ENCODE measurements at places on chromosomes 5 and 9.

DNA sequence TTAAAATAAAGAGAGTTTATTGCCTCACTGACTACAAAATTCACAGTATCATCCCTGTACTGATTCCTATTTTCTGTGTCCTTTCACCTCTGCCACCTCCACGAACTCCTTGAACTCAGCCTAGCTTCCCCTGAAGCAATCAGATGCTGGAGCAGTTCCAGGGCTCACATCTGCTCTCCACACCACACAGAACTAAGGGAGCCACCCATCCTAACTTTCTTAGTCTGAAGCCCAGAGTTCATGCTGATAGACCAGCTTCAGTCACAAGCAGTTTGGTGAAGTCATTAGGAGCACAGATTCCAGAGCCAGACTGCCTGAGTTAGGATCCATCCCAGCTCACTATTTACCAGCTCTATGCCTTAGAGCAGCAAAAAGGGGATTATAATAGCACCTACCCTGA lies 15.6 kb upstream of the EPB41L4A start:
- DNase-seq, result no peak

- DNase-seq, result peak; percentile 64
Observed at GRCh38 chr5:145825751-145826180, 9.4 kb downstream of the PRELID2 start.

GRCh38 chr9:36056896-36057295 lies 20.2 kb downstream of the RECK start:
- DNase-seq, result no peak

DNA sequence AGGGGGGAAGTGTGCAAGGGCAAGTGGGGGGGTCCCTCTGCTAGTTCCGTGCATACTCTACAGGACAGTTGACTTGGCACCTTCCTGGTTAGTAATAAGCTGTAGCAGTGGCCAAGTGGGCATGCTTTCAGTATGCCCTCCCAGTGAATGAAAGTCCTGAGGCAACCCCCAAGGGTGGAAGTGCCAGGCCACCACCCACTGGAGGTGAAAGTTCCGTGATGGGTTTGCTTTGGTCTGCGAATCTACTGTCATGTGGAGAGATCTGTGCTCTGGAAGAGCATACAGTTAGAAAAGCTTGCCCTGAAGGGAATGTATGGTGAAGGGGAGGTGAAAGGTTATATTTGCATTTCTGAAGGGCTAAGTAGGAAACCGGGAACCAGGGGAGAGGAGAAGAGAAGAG lies 10.3 kb downstream of the FXN start:
- no peak for DNase-seq

Data from GM03348 (cell line).